ENCODE measurements at places on chromosomes 5 and 9. TPM values are rescaled to one million over a fixed set of nuclear protein-coding genes. Genes with fewer than 3 reads are reported as not detected.

DNA sequence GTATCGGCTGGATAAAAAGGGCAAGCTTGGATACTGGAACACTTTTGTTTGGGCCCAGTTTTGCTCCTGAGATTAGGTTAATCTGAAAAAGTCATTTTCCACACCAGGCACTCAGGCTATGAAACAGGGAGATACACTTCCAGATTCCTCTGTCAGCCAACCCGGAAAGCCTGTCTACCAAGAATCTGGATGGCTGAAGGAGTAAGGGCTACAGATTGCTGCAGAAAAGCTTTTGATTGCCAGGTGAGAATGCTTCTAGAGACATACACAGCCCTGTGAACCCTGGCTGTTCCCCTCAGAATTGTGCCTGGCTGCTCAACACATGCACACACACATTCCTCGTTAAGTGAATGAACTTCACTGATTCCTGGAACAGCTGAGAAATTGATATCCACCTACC is 114.4 kb downstream of the PSD2 start:
- no peak for DNase-seq

DNA sequence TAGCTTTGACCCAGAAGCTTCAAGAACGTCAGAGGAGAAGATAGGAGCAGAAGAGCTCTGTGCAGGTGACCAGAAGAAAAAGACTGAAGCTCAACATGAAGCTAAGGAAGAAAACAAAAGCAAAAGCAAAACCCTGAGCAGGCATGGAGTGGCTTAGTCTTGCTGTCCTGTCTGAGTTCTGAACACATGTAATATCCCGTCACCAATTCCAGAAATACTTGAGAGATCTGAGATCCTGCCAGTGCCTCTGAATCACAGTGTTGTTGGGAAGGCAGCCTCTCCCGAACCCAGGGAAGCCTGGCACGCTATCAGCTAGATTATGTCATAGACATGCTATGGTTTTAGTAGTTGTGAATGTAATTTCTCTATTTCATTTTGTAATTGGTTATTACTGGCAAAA is 235.7 kb downstream of the ICE1 start:
- peak; percentile 46 for DNase-seq

DNA sequence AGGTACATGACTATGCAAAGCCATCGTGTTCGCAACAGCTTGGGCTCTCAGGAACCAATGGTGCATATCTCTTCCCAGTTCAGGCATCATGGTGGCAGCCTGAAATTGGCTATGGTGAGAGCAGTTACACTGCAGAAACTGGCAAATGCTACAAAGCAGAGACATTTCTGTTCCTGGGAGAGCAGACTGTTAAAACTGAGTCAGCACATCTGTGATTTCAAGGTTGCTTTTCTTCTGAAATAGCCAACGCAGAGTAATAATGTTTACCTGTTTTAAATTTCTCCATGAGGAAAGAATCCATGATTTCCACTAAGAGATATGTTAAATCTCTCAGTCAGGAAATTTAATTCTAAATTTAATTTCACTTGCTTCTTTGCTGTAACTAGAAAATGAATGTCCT is 47.8 kb downstream of the C7 start:
- DNase-seq = no peak

DNA sequence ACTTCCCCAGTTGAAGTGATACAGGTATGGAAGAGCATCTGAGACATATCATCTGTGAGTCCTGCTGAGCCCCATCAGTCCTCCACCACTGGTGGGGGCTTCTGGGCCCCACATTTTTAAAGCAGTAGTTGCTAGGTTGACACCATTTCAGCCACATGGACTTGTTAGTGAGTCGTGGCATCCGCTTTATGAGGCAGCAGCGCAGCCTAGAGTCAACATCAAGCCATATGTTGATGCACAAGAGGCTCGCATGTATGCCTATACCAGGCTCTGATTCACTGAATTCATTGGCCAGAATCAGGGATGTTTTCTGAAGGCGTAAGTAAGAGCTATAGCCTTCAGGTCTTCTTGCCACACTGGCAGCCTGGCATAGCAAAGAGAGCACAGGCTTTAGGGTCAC is 26.8 kb downstream of the ZNF346 start:
- no peak for DNase-seq

DNA sequence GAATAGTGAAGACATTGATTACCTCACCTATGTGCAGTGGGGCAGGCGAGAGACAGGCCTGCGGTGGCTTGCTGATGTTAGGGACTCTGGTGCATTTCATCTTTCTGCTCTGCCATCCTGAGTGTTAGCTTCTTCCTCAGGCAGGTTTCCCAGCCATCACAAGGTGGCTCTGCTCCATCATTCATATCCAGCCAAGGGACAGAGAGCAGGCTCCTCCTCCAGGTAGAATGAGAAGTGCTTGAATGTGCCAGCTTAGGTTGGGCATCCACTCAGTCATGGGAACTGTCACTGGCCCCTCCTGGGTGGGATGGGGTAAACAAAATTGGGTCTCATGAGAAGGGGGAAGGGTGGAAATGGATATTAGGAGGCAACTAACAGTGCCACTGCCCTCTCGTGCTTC is 24.8 kb downstream of the GPR107 start:
- DNase-seq = no peak

GRCh38 chr5:35117967-35118366 is 70.2 kb upstream of the AGXT2 start:
- DNase-seq = no peak

DNA sequence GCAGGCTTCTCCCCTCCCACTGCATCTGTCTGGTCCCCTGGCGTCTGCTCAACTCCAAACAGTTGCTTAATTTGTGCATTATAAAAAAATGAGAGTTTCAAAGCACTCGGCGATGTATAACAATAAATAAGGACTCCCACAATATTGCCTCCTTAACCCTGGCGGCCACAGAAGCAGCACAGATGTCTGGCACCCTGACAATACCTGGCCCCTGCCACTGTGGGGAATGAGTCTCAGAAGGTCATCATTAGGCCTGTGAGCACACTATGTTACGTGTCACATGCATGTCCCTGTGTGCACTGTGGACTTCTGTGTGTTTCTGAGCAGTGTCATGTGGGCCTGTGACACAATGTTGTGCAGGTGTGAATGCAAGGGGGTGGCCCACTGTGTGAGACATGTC is 236.5 kb downstream of the PBX3 start:
- no peak for DNase-seq

DNA sequence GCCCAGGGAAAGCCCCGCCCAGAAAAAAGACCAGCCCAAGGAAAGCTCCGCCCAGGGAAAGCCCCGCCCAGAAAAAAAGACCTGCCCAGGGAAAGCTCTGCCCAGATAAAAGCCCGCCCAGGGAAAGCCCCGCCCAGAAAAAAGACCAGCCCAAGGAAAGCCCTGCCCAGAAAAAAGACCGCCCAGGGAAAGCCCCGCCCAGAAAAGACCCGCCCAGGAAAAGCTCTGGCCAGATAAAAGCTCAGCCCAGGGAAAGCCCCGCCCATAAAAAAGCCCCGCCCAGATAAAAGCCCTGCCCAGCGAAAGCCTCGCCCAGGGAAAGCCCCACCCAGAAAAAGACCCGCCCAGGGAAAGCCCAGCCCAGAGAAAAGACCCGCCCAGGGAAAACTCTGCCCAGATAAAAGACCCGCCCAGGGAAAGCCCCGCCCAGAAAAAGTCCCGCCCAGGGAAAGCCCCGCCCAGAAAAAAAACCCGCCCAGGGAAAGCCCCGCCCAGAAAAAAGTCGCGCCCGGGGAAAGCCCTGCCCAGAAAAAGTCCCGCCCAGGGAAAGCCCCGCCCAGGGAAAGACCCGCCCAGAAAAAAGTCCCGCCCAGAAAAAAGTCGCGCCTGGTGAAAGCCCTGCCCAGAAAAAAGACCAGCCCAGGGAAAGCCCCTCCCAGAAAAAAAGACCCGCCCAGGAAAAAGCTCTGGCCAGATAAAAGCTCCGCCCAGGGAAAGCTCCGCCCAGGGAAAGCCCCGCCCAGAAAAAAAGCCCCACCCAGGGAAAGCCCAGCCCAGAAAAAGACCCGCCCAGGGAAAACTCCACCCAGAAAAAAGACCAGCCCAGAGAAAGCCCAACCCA is 11.9 kb downstream of the GRIN1 start:
- no peak for DNase-seq

DNA sequence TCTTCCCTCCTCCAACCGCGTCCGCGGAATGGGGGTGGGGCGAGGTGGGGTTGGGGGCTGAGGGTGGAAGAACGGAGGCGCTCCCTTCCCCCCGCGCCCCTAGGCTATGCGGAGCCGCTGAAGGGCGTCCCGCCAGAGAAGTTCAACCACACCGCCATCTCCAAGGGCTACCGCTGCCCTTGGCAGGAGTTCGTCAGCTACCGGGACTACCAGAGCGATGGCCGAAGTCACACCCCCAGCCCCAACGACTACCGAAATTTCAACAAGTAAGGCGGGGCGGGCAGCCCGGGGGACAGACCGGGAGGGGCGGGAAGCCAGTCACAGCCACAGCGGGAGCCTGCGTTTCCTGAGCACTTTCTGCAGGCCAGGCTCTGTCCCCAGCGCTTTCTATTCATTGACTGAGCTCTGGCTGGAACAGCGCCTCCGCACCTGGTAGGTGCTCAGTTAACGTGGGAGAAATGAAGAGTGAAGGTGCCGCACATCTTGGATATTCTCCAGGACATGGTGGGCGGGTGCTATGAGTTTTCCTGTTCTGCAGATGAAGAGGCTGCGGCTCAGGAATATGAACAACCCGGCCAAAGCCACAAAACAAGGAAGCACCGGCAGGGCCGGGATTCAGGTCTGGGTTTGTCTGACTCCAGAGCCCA is 11.3 kb downstream of the MYOZ3 start:
- peak; percentile 66 for DNase-seq

GRCh38 chr9:123361086-123361730 is 5.2 kb downstream of the CRB2 start:
- DNase-seq = no peak

GRCh38 chr5:135678640-135679268 is 100.0 kb upstream of the CXCL14 start:
- no peak for DNase-seq

DNA sequence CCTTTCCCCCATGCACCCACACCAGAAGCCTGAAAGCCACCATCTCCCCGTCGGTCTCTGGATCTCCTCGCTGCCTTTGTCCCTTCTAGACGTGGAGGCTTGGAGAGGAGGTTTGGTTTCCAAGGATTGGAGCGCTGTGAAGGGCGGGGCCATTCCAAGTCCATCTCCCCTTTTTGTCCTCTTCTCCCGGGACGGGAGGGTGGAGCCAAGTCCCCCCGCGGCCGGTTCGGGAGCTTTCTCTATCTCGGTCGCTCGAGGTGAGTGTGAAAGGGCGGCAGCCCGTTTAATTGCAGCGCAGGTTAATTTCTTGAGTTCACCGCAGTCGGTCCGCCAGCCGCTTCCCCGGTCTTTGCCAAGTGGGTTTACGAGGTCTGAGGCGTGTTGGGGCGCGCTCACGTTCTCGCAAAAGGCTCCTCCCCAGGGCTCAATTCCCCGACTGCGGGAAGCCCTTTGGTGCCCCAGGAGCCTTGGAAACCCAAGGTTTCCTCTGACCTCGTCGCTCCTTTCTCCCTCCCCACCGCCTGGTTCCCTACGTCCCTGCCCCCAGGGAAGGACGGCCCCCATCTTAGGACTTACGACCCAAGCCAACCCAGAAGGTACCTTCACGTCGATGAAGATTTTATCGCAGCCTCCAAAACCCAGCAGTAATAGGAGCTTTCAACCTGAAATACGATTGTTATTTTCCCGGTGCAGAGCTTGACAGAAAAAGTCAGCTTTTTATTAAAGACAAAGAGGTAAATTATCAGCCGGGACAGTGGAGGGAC is 2.8 kb upstream of the ZNF462 start:
- DNase-seq = peak; percentile 47

GRCh38 chr5:147481874-147482705 is 27.8 kb downstream of the DPYSL3 start:
- no peak for DNase-seq

- DNase-seq = peak; percentile 85
These were observed 71.7 kb downstream of the PCSK5 start for GRCh38 chr9:75962013-75962661.

- no peak for DNase-seq
These were observed 251.8 kb upstream of the POU5F2 start for GRCh38 chr5:93993161-93993560.

GRCh38 chr9:109989296-109989695 is 209.3 kb downstream of the PALM2AKAP2 start:
- DNase-seq = no peak

GRCh38 chr9:30519166-30519565 is 1865.3 kb upstream of the ACO1 start:
- no peak for DNase-seq

DNA sequence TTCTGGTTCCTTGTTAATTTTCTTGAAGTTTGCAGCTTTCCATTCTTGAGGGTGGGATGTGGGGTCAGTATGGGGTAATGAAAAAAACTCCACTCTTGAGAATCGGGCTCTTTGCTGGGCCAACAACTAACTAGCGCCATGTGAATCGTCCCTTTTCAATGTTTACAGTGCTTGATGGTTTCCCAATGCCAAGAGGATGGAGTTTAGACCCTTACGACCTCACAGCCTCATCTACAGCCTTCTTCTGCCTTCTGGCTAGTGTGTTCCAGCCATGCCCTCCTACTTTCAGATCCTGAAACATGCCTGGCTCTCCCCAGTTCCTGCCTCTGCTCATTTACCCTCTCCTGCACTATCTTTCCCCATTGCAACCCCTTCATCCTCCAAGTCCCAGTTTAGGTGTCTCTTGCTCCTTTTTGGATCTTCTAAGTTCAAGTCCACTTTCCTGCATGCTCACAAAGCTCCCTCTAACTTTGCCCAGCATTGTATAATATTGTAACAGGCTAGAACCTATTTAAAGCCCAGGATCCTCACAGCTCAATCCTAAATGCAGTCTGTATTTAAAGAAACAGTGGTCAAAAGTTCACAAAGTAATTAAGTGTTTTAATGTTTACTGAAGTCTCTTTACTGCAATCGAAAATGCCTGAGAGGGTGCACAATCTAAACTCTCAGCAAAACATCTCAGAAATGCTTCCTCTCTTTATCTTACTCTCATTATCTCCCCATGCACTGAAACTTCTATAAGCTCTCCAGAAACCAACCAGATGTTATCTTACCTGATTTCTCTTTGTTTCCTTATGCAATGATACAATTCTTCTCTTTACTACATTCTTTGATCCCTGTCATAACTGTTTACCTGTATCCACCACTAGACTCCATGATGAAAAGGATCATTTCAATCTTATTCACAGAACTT is 20.6 kb upstream of the CAST start:
- DNase-seq = no peak

GRCh38 chr9:110777196-110777875 is 108.7 kb downstream of the MUSK start:
- DNase-seq = no peak

F2RL2 gene
- total RNA-seq = 0.27 TPM

PCDHB8 gene
- total RNA-seq = 1.8 TPM

RANBP6 gene
- 22.6 TPM for total RNA-seq

BTNL9 gene
- total RNA-seq = 37.8 TPM

SLC27A6 gene
- 52.2 TPM for total RNA-seq

GRIN3A gene
- 0.59 TPM for total RNA-seq

CCNO gene
- total RNA-seq = not detected

FLT4 gene
- total RNA-seq = 8.0 TPM

CER1 gene
- total RNA-seq = not detected
